Stimulated activated CD4-positive, alpha-beta T cell treated with anti-CD3 and anti-CD28 coated beads, TNF-alpha, amount 100 ng/mL, for 1 hour (primary cell): ENCODE measurements at places on chromosomes 12 and 14.

- no peak for DNase-seq
These were observed 40.7 kb downstream of the OTOGL start for GRCh38 chr12:80140005-80140404.

GRCh38 chr12:117032593-117033381, 66.4 kb downstream of the TESC start:
- DNase-seq, result no peak

GRCh38 chr12:76940671-76941445, 62.0 kb upstream of the CSRP2 start:
- no peak for DNase-seq

DNA sequence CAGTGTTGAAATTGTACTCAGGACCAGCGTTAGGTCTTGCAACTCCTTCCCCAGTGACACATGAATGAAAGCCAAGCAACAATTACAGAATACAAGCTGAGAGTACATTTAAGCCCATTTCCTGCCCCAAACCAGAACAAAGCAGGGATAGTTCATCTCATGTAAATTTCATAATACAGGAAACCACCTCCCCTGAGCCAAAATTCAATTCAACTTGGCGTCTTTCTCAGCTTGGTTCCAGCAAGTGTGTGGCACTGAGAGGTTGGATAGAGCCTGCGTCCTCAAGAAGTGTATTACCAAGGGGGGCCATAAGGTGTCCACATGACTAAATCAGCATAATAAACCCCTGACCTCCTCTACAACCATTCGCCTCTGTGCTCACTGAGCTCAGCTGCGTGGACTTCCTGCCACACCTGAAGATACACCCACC, 278.9 kb upstream of the CRY1 start:
- DNase-seq, result no peak

DNA sequence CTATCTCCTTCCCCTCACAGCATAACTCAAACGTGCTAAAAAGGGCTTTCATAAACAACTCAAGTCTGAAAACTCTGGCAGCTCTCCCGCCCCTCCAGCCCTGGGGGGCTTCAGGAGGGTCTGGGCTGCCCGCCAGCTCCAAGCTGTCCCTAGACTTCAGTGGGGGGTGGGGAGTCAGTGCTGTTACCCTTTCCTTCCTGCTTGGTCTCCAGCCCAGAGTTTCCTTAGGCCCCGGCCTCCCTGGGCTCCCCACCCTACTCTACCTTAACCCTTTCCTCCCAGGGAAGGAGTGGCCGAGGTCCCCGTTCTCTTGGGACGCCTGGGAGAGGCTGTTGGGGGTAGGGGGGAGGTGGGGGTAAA, 530 bp upstream of the NYNRIN start:
- no peak for DNase-seq

- no peak for DNase-seq
These were observed 241.4 kb downstream of the TMEM117 start for GRCh38 chr12:44077294-44077693.

GRCh38 chr14:32559048-32559447, 229.9 kb downstream of the AKAP6 start:
- DNase-seq, result no peak

DNA sequence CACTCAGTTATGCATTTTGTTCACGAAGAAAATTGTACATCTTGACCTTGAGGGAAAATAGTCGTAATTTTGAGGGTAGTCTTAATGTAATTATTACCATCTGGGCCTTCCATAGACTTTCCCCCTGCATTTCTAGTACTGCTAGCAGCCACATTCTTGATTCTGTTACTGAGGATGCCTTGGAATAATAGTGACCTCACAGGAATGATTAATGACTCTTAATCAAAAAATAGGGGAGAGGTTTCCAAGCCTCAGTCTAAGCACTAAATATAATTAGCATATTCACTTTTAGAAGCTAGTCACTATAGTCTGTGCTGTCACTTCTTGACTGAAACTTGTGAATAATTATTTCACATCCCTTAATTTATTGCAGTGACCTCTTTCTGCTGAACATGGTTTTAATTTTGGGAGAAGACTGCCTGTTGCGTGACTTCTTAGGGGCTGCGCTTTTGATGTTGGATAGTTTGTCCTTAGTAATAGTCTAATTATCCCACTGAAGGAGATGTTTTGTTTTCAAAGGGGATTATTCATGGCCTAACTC, 400.5 kb downstream of the ADAMTS20 start:
- no peak for DNase-seq

DNA sequence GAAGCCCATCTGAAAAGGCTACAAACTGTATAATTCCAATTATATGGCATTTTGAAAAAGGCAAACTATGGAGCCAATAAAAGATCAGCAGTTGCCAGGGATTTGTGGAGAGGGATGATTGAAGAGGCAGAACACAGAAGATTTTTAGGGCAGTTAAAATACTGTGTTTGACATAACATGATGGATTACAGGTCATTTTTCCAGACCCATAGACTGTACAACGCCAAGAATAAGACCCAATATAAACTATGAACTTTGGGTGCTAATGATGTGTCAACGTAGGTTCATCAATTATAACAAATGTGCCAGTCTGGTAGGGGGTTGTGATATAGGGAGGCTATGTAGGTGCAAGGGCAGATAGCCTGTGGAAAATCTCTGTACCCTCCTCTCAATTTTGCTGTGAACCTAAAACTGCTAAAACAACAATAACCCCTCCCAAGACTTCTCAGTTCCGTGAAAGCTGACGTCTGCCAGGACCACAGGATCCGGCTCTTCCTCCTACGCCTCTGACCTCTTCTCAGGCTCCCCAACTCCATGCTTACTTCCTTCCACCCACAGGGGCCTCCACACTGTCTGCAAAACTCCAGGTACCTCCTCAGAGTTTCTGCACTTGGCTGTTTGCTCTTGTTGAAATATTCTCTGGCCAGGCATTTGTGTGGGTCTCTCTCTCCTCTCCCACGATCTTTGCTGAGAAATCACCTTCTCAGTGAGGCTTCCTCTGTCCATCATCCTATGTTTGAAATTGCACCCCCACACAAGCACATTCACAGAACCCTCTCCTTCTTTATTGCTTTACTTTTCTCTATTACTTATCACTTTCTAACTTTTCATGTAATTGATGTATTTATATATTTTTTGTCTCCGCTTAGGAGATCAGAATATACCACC, 131.4 kb downstream of the BBS10 start:
- DNase-seq, result no peak

DNA sequence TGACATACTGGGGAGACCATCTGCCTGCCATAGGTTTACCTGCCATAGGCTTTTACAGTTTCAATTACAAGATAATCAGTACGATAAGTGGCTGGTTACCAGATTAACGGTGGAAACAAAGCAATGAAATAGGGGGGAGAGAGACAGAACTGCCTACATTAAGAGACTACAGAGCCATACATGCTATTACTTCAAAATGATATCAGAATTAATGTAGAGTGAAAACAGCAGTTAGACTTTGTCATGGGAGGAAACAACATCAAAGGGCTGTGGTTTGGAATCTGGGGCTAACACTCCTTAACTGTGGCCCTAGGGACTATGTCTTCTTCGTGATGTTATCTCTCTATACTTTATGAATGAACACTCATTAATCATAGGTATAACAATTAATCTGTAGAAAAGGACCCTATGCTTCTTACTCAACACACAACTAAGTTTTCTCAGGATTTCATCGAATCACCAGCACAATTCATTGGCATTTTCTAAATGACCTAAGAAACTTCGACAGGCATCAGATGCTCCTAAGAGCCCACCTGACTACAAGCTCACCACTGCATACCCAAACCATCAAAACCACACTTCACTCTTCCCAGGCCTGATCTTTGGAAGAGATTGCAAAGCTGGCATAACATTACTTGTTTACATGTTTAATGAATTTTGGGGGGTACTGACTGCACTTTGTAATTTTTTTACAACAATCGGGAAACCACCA, 475.6 kb upstream of the SOX5 start:
- DNase-seq, result no peak

DNA sequence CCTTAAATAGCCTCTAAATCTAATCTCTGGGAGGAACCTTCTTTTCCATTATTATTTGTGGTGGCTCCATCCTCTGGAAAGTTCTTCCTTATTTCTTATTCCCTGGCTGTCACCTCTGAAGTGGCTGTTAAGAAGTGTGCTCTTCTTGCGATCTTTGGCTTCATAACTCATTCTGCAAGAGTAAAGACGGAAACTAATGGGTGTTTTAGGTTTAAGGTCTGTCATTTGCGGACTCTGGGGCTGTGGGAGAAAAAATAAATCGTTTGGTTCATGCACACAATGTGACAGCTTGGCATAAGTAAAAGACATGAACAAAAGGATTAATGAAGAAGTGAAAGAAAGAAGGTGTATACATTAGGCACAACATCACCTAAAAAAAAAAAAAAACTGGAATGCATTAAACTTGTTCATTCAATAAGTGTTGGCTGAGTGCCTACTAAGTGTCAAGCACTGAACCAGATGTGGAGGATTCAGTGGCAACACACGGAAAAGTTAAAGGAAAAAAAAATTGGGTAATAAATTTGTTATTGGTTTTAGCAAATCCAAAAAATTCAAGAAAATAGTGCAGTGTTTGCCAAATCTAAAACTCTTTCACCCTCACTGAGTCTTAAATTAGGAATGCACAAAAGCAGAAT, 99.5 kb downstream of the ERGIC2 start:
- DNase-seq, result no peak

GRCh38 chr12:92403210-92404175, 257.8 kb upstream of the BTG1 start:
- peak; percentile 31 for DNase-seq

DNA sequence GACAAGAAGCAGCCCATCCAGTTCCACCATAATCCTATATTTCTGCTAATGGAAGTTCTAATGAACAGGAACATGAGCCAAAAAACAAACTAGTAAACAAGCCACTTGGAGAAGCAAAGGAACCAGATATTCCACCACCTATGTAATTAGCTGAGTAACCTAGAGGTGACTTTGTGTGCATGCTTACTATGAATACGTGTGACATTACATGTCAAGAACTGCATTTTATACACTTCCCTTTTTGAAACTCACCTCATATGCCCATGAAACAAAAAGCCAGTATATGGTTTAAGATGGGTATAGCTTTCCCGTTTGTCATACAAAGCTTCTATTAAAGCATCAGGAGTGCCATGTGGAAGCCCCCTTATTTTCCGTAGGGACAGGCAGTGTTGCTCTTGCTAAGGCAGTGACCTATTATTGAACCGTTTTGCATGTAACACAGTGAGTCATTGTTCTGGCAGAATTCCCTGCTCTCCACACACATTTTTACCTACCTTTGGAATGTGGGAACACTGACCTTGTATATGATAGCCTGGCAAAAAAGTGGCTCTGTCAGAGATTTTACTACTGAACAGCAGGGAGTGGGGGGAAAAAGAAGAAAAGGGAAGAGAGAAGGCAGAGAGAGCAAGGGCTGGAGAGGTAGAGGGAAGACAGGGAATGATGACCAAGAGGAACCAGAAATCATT, 34.8 kb upstream of the FRMD6 start:
- no peak for DNase-seq

DNA sequence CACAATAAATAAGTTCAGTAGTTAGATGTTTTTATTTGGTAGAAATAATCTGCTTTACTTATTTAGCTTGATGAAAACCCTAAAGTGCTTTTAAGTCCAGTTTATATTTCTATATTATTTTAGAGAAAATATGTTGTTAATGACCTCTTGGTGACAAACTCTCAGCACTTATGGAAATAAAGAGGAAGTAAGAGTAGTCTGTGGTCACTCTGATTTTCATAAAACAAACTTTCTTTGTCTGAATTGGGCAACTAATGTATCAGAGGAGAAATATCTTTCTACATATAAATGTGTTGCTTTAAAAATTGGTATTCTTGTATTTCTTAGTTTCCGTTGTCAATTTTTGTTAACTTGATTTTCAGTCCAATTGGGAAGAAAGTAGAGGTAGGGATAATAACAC, 878.9 kb upstream of the SEL1L start:
- DNase-seq, result no peak

- no peak for DNase-seq
These were observed 153.2 kb downstream of the NAV3 start for GRCh38 chr12:77983859-77984258.

GRCh38 chr12:131121705-131122405, 168.1 kb downstream of the ADGRD1 start:
- DNase-seq, result no peak

DNA sequence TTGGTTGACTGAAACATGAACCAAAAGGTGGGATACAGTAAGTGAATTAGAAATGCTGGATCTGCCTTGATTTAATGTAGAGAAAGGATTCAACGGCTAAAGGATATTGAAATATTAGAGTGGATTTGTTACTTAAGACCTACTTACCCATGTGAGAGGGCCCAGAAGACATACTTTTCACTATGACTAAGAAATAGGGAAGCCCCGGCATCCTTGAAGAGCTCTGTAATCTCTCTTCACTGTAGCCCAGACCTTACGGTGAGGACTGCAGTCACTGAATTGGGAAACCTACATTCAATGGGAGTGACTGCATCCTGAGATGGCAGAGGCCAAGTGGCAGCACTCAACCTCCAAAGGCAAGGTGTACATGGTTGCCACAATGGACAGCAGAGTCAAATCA, 52.5 kb downstream of the KANSL2 start:
- no peak for DNase-seq

GRCh38 chr12:53049571-53050318, at the start of gene TNS2:
Gene TNS2, plus strand, starts transcription at chr12:53050065. Its CDS starts 121 bp downstream, at chr12:53050186.
- DNase-seq, result no peak

DNA sequence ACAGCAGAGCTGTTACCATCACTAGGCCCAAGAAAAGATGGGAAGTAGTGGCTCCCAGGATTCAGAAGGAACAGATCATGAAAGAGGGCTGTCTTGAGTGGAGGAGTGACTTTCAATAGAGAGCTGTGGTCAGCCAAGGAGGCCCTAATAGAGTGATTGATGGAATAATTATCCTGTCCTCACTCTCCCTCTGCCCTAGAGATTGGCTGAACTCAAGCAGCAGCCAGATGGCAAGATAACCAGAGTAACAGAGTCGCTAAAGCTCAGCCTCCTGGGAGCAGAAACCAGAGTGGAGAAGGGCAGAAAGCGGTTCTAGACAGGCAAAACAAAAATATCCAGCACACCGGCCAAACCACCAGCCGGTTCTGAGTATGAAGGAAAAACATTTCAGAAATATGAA, 23.1 kb downstream of the GMFB start:
- no peak for DNase-seq

DNA sequence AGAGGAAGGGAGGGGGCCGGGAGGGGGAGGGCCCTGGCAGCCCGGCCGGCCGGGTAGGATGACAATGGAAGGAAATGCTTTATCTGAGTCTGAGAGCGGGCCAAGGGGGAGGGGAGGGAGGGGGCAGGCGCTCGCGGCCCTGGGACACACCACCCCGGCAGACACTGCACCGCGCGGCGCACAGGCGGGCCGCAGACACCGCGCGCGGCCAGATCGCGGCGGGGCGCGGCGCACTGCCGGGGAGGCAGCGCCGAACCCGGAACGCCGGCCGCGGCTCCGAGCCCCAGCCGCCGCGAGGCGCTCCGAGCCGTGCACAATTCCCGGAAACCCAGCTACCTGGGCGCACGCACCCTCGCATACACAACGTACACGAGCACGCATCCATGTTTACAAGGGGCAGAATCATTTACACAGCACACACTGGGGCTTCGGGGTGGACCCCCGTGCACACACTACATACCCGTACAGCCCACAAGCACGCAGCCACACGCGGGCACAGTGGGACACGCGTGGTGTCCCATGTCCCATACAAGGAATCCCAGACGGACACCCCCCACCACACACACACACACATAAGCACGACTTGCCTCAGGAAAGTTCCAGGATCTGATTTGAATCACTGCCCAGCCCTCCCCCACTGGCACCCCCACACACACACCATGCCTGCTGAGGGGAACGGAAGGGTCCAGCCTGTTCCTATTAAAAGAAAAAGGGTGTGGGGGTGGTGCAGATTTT, at the start of gene HDAC7:
Gene HDAC7 (minus strand): TSS at position 8 of the 735 bp plus-strand sequence. CDS start 118 bp downstream, outside the sequence.
- peak; percentile 56 for DNase-seq
